Stimulated activated effector memory CD8-positive, alpha-beta T cell treated with anti-CD3 and anti-CD28 coated beads, Interleukin-12 subunit alpha, Interleukin-12 subunit beta, amount 100 ng/mL, for 72 hours (primary cell): ENCODE measurements at places on chromosomes 5 and 9.

DNA sequence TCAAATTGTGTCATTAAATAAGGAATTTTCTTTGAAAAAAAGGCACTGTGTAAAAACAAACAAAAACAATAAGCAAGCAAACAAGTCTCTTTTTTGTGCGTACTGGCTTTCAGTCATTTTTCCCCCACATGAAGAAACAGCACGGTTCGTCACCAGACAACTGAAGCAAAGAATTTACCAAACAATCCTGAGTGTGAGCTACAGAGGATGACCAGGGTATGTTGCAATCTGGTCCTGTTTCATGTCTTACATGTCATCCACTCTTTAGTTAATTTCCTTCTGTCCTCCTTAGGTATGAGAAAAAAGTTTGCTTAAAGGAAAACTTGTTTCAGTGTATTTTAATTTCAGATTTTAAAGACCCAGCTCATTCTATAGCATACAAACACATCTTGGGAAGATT, 1080.7 kb upstream of the NUDT12 start:
- no peak for DNase-seq

DNA sequence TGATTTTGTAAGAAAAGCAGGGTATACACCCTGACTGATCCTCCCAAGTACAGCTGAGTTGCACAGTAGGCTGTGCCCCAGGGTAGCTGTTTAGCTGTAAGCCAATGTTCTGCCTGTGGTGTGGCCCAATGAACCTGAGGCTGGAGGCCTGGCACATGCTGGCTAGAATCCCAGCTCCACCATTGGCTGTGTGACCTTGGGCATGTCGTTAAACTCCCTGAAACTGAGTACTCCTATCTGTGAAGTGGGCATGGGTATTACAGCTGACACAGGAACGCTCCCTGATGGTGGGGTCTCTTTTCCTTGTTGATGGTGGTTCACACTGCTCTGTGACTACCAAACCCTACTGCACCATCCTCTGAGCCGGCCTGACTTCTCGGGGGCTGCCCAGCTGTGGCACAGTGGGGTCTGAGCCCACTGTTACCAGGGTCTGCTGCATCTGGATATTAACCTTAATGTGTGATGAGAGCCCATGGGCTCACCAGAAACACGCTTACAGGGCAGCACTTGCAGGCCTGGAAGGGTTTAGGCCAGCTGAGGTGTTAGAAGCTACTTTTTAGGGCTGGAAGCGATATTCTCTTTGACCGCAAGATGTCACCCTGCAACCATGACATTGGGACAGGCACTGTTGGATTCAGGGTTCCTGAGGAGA, 7.0 kb upstream of the GADD45G start:
- no peak for DNase-seq

GRCh38 chr5:35863159-35863558, 6.5 kb downstream of the IL7R start:
- no peak for DNase-seq

- no peak for DNase-seq
These were observed 7.0 kb downstream of the SQSTM1 start for GRCh38 chr5:179827680-179828079.

DNA sequence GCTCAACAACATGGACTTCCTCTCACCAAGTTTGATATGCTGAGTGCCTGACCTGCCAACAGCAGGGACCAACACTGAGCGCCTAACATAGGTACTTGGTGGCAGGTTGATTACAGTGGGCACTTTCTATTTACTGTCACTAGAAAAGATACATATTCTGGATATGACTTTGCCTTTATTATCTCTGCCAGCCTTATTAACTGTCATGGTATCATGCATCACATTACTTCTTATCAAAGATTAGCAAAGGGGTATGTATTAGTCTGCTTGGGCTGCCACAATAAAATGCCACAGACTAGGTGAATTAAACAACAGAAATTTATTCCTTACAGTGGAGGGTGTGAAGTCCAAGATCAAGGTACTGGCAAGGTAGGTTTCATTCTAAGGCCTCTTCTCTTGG, 14.3 kb upstream of the C1QTNF2 start:
- no peak for DNase-seq

DNA sequence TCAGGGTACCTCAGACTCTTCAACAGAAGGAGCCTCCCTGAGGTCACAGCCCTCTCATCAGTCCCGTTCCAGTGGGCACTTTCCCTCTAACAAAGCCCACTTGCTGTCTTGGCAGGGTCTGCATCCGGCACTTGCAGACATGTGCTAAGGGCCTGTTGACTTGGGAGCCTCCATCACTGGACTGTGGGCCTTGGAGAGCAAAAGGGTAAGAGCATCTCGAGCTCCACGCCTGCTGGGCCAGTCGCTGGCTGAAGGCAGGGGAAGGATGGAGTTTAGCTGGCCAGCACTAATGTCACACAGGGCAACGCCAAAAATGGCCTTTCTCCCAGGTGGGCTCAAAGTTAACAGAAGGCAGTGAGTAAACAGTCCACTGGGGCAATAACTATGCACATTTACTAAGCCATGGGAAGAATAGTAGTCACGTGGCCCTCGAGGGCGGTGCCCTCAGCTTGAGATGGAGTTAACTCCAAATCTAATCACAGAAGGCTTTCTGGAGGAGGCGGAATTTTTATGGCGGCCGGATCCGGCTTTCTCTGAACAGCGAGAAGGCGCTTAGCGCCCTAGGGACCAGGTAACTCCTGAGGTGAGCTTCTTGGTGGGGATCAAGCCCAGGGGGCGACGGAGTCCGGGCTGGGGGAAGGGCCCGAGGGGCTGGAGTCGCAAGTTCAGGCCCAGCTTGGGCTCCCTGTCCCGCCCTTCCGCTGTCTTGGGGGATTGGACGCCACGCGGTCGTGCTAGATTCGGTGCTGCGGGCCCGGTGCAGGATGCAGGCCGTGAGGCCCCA, 2.0 kb upstream of the NSD1 start:
- DNase-seq: no peak

- no peak for DNase-seq
These were observed 203.1 kb upstream of the PPP1R2B start for GRCh38 chr5:156647034-156647451.

DNA sequence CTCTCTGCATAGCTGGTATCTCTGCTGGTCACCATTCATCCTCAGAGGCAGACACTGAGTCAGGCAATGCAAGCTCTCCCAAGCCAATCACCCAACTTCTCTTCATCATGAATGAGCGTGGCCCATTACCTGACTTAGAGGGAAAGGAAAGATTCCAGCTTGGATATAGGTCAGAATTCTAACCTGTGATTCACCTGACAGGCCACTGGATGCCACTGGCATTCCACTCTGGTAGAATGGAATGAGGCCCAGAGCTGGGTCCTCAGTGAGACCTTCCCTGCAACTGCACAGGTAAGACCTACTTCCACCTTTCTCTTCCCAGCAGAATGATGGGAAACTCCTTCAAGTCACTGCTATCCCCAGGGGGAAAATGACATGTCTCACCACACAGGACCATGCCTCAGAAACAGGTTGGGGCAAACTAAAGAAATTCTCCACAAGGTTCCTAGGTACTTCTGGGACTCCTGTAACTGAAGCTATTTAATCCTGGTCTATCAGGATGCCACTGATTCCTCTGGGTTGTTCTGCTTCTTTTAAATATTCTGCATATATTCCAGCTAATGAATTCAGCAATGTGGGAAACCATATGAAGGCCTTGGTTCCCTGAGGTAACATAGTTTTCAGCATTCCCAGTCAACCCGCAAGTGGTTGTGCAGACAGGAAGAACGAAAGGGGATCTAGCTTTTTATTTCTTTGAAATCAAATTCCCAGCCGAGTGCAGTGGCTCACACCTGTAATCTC, 62.0 kb downstream of the SUSD1 start:
- DNase-seq: no peak

DNA sequence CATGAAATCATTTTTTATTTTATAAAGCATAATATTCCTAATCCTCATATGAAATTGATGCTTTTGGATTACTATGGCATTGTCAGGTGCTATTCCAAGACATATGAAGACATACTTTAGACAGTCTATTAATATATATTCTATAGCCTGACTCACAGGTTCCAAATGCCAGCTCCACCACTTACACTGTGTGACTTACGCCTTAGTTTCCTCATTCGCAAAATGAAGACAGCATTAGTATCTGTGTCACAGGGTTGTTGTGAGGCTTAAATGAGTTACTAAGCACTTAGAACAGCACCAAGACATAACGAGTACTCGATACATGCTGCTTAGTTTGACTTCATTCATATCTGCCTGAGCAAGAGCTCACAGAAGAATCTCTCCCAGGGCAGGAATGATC, 132.2 kb upstream of the PTGER4 start:
- DNase-seq: no peak

GRCh38 chr5:24571302-24571701, 73.5 kb downstream of the CDH10 start:
- no peak for DNase-seq

DNA sequence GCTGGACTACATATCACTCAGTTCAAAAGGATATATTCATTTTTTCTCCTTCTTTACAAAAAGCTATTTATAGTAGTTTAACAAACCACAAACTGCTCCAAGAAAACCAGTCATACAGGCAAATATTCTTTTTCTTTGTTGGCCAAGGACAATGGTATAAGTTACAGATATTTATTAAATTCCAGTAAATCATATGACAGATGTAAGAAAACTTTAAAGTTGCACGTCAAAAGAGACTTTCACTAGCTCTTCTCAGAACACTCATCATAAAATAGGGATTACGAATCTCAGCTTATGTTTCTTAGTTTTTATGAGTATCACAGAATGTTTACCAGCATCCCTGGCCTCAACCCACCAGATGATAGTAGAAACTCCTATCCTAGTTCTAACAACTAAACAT, 67.2 kb downstream of the ANKRD31 start:
- no peak for DNase-seq

DNA sequence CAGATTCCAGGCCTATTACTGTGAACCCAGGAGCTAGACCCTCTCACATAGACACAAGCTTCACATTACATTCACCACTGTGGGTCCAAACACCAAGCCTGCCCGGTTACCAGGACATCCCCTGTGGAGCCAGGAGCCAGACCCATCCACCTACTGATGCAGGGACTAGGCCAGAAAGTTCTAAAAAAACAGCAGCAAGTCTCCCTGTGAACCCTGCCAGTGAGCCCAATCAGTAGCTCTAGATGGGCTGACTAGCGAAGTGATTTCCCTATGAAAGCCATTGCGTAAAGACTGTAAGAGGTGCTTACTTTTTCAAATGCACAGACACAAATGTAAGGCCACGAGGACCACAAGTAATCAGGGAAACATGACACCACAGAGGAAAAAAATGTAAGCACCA, 352.3 kb downstream of the TMEM161B start:
- DNase-seq: no peak

GRCh38 chr9:28774433-28775235, 1201.4 kb upstream of the C9orf72 start:
- DNase-seq: no peak

- no peak for DNase-seq
These were observed 79.8 kb downstream of the COL27A1 start for GRCh38 chr9:114235033-114235661.

DNA sequence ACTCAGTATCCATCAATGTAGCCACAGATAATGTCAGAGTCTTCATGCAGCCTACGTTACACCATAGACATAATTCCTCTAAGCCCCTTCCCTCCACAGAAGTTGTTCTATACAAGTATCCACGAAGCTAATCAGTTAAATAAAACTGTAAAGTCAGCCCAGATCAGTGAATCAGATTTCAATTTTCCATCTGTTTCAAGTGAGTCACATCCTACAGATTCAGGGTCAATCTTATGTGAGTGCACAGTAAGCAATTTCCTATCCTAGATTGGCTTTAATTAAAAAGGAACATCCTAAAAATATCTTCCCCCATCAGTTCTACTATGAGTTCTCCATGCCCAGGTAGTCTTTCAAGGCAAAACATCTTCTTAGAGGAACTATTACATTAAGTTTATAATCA, 402.5 kb downstream of the EFNA5 start:
- no peak for DNase-seq

DNA sequence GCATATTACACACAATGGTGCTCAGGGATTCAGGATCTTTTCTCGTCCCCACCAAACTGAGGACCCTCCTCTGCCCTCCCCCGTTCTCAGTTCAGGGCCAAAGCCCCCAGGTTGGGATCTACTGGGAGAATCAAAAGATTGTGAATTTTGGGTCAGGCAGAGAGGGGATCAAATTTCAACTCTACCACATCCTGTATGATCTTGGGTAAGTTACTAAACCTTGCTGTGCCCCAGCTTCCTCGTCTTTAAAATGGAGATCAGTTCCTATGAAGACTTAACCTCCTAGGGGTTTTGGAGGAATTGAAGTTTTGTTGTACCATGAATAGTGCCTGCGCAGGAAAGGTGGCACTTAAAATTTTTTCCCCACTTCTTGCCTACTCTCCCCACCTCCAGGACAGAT, 62.4 kb downstream of the RAI14 start:
- DNase-seq: no peak

GRCh38 chr5:31079668-31080067, 113.8 kb upstream of the CDH6 start:
- DNase-seq: no peak

- no peak for DNase-seq
These were observed 25.9 kb upstream of the NDST1 start for GRCh38 chr5:150481972-150482406.

DNA sequence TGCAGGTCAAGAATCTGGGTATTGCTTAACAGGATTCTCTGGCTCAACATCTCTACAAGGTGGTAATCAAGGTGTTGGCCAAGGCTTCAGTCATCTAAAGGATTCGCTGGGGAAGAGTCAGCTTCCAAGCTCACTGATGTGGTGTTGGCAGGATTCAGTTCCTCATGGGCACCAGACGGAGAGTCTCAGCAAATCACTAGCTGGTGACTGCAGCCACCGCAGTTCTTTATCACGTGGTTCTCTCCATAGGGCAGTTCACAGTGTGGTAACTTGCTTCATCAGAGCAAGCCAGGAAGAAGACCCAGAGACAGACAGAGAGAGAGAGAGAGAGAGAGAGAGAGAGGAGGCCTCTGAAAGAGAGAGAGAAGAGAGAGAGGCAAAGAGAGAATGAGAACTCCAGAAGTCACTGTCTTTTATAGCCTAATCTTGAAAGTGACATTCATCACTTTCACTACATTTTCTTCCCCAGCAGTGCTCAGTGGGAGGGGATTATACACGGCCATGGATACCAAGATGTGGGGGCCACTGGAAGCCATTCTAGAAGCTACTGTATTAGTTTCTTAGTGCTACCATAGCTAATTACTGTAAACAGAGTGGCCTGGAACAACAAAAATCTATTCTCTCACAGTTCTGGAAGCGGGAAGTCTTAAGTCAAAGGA, 109.2 kb upstream of the SMIM23 start:
- DNase-seq: no peak

- no peak for DNase-seq
These were observed 14.5 kb downstream of the RANBP6 start for GRCh38 chr9:6000955-6001354.

- DNase-seq: no peak
These were observed 146.3 kb downstream of the ZCCHC7 start for GRCh38 chr9:37266630-37267029.

- no peak for DNase-seq
These were observed 56.6 kb downstream of the ADAM19 start for GRCh38 chr5:157518963-157519362.

DNA sequence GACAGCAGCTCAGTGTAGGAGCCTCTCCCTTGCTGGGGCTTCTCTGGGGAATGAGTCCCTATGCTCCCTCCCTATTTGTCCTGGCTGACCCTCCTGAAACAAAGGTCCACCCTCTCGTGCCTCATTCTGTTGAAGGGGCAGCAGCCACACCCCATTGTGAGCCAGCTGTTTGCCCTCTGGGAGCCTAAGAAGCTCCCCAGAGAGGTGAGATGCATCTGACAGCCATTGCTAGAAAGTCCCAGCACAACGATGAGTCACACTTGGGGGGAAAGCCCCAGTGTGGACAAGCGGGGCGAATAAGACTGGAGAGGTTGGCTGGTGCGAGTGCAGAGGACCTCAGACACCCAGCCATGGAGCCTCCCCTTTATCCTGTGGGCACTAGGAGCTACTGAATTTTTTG, 101.4 kb downstream of the PPARGC1B start:
- peak; percentile 66 for DNase-seq
